Activated B cell treated with CpG ODN at 0.5 μM for 24 hours (primary cell): ENCODE measurements at places on chromosomes 1 and 21.
A peak's percentile ranks its signal among the peaks of the same experiment; 100 is the strongest.

DNA sequence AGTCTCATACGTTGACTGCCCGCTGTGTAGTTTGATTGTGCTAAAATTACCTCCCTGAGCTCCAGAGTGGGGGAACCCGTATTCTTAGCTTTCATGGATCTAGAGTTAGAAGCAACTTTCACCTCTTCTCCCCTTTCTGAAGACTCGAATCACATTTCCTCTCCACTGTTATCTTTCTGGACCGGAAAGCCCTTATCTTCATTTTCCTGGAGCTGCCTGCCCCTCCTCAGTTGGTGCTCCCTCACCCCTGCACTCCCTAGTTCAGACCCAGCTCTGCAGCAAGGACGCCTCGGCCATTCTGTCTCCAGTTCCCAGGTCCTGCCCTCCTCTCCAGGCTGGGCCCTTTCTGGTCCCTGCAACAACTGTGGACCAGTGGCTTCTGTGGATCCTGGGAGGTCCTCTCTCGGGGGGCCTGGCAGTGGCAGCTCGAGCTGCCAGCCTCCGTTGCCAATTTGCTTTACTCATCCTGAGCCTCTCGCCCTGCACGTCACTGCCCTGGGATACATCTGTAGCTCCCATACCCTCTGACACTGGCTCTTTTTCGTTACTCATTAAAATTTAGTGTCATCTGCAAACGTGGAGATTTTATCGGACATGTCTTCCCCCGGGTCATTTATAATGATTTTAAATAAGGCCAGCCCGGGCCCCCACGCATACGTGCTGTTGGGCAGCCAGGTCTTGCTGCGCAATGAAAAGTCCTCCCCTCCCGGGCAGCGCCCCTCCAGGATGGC, 141.5 kb upstream of the VAMP3 start:
- H3K27ac ChIP-seq, result no peak overlapping the region
- DNase-seq, result no peak
- H3K4me1 ChIP-seq, result no peaks in the 10 kb centered on the region
- H3K4me3 ChIP-seq, result no peak overlapping the region
- H3K36me3 ChIP-seq, result no peaks in the 10 kb centered on the region
- H3K27me3 ChIP-seq, result peaks cover 19% of the 10 kb centered on the region

- no peaks in the 10 kb centered on the region for H3K4me1 ChIP-seq
- H3K27me3 ChIP-seq, result no peaks in the 10 kb centered on the region
- no peak overlapping the region for H3K4me3 ChIP-seq
- H3K27ac ChIP-seq, result no peak overlapping the region
- H3K36me3 ChIP-seq, result peaks cover 21% of the 10 kb centered on the region
These were observed 9.6 kb downstream of the PARS2 start for GRCh38 chr1:54754486-54755285.

DNA sequence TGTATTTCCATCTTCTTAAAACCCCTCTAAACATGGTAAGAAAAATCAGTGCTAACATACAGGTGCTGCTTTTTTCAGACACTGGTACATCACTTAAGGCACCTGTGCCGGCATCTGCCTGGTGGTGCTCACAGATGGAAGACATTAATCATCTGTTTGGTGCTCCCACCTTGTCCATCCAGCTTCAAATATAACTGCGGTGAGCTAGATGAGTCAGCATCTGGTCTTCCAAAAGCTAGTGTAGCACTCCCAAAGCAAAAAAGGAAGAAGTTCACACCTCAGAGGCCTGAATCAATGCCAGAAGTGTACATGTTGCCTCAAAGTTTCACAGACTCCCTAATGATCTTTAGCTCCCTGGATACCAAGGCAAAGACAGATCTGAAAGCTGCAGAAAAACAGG, 44.4 kb downstream of the TM2D1 start:
- no peak for DNase-seq
- no peak overlapping the region for H3K27ac ChIP-seq
- H3K4me1 ChIP-seq, result no peaks in the 10 kb centered on the region
- H3K36me3 ChIP-seq, result peaks cover 55% of the 10 kb centered on the region
- no peak overlapping the region for H3K4me3 ChIP-seq
- H3K27me3 ChIP-seq, result no peaks in the 10 kb centered on the region

DNA sequence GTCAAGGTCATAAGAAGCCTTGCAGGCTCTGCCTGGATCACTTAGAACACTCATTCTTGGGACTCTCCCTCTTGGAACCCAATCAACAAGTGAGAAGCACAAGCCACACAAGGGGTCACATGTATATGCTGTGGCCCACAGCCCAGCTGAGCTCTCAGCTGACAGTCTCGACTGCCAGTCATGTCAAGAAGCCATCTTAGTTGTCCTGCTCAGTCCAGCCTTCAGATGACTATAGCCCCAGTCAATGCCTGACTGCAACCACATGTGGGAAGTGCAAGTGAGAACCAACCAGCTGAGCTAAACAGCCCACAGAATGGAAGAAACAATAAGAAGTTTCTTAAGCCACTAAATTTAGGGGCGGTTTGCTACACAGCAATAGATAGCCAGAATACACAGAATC, 356.0 kb downstream of the KCNH1 start:
- no peaks in the 10 kb centered on the region for H3K4me1 ChIP-seq
- no peak for DNase-seq
- H3K27me3 ChIP-seq, result peaks cover 4% of the 10 kb centered on the region
- no peaks in the 10 kb centered on the region for H3K36me3 ChIP-seq
- no peak overlapping the region for H3K27ac ChIP-seq

DNA sequence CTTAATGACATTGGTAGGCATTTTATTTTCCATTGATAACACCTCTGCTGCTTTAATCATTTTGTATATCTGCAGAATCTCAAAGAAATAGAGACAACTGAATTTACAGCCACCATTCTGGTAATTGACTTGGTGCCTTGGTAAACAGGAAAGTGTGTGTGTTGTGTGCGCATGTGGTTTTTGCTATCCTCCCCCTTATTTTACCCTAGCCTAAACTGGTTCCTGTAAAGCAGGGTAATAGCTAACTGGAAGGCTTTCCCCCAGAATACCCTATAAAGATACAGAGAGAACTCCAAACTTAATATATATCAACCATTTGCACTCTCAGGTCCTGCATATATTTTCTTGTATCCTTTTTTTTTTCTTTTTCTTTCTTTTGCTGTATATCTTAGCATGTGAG, 149.5 kb upstream of the ADGRL4 start:
- no peaks in the 10 kb centered on the region for H3K4me1 ChIP-seq
- no peaks in the 10 kb centered on the region for H3K36me3 ChIP-seq
- H3K27ac ChIP-seq, result no peak overlapping the region
- H3K4me3 ChIP-seq, result no peak overlapping the region
- DNase-seq, result no peak

- H3K4me1 ChIP-seq, result no peaks in the 10 kb centered on the region
- no peak overlapping the region for H3K4me3 ChIP-seq
- no peaks in the 10 kb centered on the region for H3K36me3 ChIP-seq
- no peak for DNase-seq
- no peaks in the 10 kb centered on the region for H3K27me3 ChIP-seq
These were observed 132.4 kb downstream of the PROX1 start for GRCh38 chr1:214120191-214120590.

- DNase-seq, result no peak
- no peaks in the 10 kb centered on the region for H3K4me1 ChIP-seq
- no peaks in the 10 kb centered on the region for H3K27me3 ChIP-seq
- H3K4me3 ChIP-seq, result no peak overlapping the region
- no peaks in the 10 kb centered on the region for H3K36me3 ChIP-seq
These were observed 88.1 kb upstream of the BCAR3 start for GRCh38 chr1:93769777-93770176.

DNA sequence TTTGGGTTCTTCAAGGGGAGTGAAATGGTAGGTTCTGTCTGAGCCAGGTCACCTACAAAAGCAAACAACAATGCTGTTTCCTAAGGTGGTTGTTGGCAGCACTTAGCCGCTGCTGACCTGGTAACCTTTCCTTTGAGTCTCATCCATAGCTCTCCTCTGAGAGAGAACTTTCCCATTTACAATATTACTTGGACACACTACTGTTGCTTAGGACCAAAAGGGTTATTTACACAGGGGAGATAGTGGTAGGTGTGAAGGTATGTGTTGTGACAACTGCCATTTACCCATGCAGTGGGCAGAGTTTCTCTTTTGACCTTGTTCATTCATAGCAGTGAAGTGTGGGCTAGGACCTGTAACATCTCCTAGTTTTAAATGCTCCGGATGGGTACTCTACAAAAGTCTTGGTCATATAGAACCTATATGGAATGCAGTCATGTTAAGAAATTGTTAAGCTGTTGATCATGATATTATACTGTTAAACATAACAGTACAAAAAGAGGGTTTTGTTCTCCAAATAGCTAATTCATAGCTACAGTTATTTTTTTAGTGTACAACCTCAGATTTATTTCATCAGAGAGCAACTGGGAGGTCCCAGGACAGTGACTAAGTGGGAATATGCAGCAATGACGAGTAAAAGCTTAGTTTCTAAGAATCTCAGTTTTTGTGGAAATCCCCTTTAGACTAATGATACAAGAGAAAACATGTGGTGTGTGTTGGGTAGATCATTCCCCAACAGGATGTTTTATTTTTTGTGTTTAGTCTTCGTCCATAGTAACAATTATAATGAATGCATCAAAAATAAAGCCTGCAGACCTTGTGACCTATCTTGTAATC, 219.7 kb downstream of the NFIA start:
- no peaks in the 10 kb centered on the region for H3K36me3 ChIP-seq
- H3K4me1 ChIP-seq, result no peaks in the 10 kb centered on the region
- H3K4me3 ChIP-seq, result no peak overlapping the region
- no peak for DNase-seq
- H3K27me3 ChIP-seq, result no peaks in the 10 kb centered on the region

DNA sequence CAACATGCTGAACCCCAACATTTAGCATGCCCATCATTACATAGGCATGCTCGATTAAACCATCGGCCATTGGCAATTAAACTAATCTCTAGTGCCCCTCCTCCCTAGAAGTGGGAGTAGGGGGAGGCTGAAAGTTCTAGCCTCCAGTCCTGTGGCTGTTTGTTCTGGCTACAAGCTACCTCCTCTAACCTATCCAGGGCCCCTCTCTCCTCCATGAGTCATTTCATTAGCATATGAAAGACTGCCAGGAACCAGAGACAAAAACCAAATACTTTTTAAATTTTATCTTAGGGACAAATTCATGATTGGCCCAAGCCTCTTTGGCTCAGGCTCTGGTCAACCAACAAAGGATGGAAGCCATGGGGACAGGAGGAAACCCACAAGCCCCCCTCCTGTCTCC, 231.1 kb downstream of the CACNA1E start:
- H3K27ac ChIP-seq, result no peak overlapping the region
- no peaks in the 10 kb centered on the region for H3K27me3 ChIP-seq
- no peaks in the 10 kb centered on the region for H3K4me1 ChIP-seq
- H3K36me3 ChIP-seq, result no peaks in the 10 kb centered on the region
- no peak overlapping the region for H3K4me3 ChIP-seq

DNA sequence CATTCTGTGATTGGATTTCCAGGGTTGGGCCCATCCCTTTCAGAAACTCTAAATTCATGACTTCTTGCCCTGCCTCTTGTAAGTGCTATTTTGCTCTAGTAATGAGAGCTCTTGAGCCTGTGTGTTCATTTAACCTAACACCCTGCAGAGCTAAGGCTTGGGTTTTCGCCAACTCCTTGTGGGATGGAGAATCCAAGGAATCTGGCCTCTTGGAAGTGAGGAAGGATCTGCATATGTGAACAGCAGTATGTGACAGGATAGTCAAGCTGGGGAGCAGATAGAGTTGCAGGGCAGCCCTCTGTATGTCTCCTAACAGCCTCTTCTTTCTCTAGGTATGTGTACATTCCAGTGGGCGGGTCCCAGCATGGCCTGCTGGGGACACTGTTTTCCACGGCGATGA, 258.9 kb downstream of the HHAT start:
- no peak overlapping the region for H3K27ac ChIP-seq
- H3K27me3 ChIP-seq, result no peaks in the 10 kb centered on the region
- DNase-seq, result no peak
- peaks cover 16% of the 10 kb centered on the region for H3K36me3 ChIP-seq

DNA sequence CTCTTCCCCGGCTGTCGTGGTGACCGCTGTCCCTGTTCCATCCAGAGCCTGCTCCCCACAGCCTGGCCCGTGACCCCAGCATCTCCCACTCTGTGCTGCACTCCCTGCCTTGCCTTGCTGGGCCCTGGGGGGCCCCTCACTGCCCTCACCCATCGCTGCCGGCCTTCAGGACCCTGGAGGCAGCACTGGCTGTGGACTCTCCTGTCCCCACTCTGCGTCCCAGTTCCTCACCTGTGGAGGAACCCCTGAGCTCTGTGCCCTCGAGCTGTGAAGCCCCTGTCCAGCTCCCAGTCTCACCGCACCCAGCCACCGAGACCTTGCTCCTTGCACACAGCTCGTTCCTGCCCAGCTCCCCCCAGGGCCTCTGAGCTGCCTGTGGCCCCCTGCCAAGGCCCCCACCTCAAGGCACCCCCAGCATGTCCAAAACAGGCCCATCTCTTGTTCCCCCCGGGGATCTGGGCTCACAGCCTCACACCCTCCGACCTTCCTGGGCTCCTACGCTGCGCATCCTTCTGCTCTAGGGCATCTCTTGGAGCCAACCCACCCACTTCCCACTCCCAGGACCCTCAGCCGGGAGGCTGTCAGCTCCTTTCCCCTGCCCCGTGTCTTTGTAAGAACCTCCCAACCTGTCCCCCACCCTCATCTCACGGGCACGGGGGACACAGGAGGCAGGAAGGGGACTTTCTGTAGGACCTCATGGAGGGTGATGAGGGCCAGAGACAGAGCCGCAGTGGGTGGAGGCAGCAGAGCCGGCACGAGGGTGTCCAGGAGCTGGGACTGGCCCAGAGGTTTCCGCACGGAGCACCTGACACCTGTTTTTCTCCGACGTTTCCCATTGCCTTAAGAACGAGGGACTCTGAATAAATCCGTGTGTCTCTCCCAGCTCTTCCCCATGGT, 109.3 kb downstream of the WDR4 start:
- H3K36me3 ChIP-seq, result no peaks in the 10 kb centered on the region
- H3K4me3 ChIP-seq, result no peak overlapping the region
- DNase-seq, result no peak
- H3K4me1 ChIP-seq, result no peaks in the 10 kb centered on the region
- no peak overlapping the region for H3K27ac ChIP-seq

DNA sequence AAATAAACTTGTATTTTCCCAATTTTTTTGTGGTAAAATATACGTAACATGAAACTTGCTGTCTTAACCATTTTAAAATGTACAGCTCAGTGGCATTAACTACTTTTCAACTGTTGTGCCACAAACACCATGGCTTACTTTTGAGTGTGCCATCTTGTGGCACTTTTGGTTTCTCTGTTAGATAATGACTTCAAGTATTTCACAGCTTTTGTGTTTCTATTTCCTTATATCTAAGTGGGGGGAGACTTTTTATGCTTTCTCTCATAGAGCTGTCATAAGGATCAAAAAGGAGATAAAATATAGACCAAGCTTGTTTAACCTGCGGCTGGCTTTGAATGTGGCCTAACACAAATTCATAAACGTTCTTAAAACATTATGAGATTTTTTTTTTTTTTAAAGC, 44.3 kb downstream of the CDC14A start:
- no peaks in the 10 kb centered on the region for H3K27me3 ChIP-seq
- DNase-seq, result no peak
- H3K4me1 ChIP-seq, result peaks cover 74% of the 10 kb centered on the region
- peaks cover 26% of the 10 kb centered on the region for H3K36me3 ChIP-seq

- peaks cover 71% of the 10 kb centered on the region for H3K4me1 ChIP-seq
- peaks cover 30% of the 10 kb centered on the region for H3K36me3 ChIP-seq
- peak within 1 kb of the TSS; percentile 99 for H3K27ac ChIP-seq
- peak within 1 kb of the TSS; percentile 98 for H3K4me3 ChIP-seq
- DNase-seq, result peak; percentile 64
These were observed at the start of gene LYST for GRCh38 chr1:235866205-235866912. Gene LYST (minus strand): TSS chr1:235866906. CDS start chr1:235830417, 36,489 bp downstream.
